H4 (cell line): ENCODE measurements at places on chromosomes 1 and 21.
A peak's percentile ranks its signal among the peaks of the same experiment; 100 is the strongest.

GRCh38 chr1:9425859-9426258 lies 113.4 kb upstream of the SLC25A33 start:
- no peak for DNase-seq

GRCh38 chr1:228455715-228456114 lies 31.5 kb upstream of the RNF187 start:
- no peak for DNase-seq

- DNase-seq, result no peak
Observed at GRCh38 chr1:28986306-28986910, 72.0 kb downstream of the EPB41 start.

DNA sequence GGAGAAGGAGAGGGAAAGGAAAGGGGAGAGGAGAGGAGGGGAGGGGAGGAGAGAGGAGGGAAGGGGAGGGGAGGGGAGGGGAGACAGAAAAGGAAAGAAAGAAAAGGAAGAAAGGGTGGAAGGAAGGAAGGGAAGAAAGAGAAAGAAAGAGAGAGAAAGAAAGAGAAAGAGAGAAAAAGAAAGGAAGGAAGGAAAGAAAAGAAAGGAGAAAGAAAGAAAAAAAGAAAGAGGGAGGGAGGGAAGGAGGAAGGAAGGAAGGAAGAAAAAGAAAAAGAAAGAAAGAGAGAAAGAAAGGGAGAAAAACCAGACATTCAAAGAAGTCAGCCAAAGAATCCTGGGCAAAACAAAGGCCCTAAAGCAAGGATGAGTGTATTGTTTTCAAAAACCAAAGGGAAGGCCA lies 125.7 kb upstream of the SPATA6 start:
- DNase-seq, result no peak

- DNase-seq, result no peak
Observed at GRCh38 chr21:37886726-37887299, 29.4 kb downstream of the KCNJ6 start.

DNA sequence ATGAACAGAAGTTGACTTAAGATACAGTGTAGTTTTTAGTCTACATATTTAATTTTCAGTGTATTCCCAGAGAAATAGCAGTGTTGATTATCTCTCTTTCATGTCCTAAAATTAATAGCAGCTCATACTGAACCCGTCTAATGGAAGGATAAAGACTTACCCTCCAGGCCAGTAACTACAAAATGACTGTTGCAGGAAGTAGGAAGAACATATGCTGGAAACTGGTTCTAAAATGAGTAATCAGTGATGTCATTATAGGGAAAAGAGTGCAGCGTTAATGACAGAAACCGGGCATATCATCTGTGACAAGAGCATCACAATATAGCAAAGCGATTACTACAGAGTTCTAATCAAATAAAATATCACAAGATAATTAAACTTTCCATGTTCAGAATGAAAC lies 385.5 kb downstream of the SMYD3 start:
- no peak for DNase-seq

- DNase-seq, result peak; percentile 35
Observed at GRCh38 chr1:29033829-29034466, 89.8 kb downstream of the TMEM200B start.

GRCh38 chr1:109878531-109879104 lies 32.0 kb upstream of the CSF1 start:
- DNase-seq, result no peak

- DNase-seq, result no peak
Observed at GRCh38 chr21:37082856-37083528, 9.9 kb downstream of the TTC3 start.

- DNase-seq, result peak; percentile 96
Observed at GRCh38 chr1:212595787-212596714, 12.5 kb upstream of the ATF3 start.

DNA sequence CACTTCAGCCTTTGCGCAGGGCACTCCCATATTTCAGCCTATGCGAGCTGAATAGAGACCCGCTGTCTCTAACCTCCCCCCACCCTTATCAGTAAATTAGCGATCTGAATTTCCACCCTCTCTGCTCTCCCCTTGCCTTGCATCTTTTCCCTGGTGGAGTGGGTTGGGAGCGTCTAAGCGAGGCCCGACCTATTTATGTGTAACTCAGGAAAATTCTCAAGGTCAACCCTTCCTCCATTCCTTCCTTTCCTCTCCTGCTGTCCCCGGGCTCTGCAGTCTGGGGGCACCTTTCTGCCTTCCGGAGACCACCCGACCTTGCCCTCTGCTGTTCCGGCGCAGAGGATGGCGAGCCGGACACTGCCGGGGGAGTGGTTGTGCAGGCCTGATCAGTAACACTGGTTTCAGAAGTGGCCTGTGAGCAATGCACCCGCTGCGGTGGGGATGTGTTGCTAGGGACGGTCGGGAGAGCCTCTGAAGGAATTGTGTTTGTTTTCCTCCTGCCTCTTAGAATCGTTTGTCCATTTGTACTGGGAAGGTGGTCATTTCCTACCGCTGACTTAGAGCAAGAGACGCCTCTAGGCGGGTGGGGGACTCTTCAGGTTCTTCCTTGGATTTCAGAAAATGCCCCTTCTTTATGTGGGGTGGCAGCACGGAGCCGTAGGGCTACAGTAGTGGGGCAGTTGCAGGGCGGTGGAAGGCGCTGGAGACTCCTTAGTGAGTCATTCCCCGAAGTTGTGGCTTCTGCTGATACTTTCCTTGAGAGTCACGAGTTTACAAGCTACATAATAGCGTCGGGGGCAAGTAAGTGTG lies 513 bp downstream of the MGST3 start:
- DNase-seq, result peak; percentile 83

DNA sequence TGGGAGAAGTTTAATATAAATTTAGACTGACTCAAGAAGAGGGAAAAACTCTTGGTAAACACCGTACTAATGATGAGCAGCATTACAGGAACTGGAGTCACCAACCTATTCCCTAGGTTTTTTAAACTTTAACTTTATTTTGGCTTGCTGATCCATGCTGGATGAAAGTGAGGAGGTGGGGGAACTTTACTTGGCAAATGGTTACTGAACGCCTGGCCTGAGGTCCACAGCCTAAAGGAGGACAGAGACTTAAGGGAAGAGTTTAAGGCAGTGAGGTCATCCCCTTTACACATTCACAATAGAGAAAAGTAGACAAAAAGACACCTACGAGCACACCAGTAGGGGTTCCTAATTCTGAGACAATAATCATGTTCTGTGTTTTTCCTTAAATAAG lies 25.6 kb upstream of the A3GALT2 start:
- DNase-seq, result no peak

- DNase-seq, result no peak
Observed at GRCh38 chr1:9793291-9793690, 30.5 kb downstream of the CLSTN1 start.

- no peak for DNase-seq
Observed at GRCh38 chr1:11455967-11456570, 22.9 kb upstream of the DISP3 start.
